ENCODE measurements at places on chromosomes 16 and 17.

GRCh38 chr17:2395258-2396181 is 5.3 kb downstream of the MNT start:
- DNase-seq: no peak

- DNase-seq: no peak
Measured at GRCh38 chr16:88468275-88469129, 15.4 kb downstream of the ZFPM1 start.

- DNase-seq: no peak
Measured at GRCh38 chr16:9903-10665, 43.3 kb downstream of the POLR3K start.

- DNase-seq: no peak
Measured at GRCh38 chr16:47079860-47080259, 63.9 kb downstream of the NETO2 start.

DNA sequence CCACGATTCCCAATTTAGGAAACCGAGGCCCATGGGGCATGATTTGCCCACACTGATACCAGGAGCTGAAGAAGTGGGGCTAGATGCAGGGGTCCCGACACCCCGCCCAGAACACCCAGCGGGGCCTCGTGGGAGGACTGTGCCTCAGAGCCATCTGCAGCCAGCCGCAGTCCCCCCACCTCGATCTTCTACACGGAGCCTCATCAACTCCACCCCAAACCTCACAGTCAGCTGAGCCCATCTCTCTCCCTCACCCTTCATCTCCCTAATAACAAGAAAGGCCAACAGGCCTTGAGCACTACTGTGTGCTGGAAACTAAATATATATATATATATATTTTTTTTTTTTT is 4.2 kb downstream of the ITGAE start:
- no peak for DNase-seq

DNA sequence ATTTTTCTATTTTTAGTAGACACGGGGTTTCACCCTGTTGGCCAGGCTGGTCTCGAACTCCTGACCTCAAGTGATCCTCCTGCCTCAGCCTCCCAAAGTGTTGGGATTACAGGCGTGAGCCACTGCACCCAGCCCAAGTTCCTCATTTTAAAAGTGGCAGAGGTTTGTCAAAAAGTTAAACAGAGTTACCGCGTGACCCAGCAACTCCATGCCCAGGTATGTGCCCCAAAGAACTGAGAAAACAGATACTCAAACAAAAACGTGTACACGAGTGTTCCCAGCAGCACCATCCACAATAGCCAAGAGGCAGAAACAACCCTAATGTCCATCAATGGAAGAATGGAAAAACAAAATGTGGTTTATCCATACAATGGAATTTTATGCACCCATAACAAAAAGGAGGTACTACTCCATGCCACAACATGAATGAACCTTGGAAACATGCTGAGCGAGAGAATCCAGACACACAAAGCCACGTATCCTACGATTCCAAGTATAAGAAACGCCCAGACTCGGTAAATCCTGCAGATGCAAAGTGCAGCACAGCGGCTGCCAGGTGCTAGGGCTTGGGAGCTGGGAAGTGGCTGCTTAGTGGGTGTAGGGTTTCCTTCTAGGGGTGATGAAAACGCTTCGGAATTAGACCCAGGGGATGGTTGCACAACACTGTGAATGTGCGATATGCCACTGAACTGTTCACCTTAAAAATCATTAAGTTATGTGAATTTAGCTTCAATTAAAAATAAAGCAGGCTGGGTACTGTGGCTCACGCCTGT is 24.8 kb downstream of the ADCY9 start:
- DNase-seq: no peak

GRCh38 chr17:38510421-38511149 is 82.3 kb downstream of the ARHGAP23 start:
- no peak for DNase-seq

GRCh38 chr17:71337938-71338337 is 782.9 kb upstream of the SOX9 start:
- DNase-seq: no peak

- no peak for DNase-seq
Measured at GRCh38 chr17:61504697-61505096, 52.5 kb downstream of the TBX4 start.

- DNase-seq: no peak
Measured at GRCh38 chr16:11200592-11200991, 55.4 kb downstream of the SOCS1 start.

GRCh38 chr16:57761301-57761700 is 25.7 kb downstream of the KATNB1 start:
- no peak for DNase-seq

DNA sequence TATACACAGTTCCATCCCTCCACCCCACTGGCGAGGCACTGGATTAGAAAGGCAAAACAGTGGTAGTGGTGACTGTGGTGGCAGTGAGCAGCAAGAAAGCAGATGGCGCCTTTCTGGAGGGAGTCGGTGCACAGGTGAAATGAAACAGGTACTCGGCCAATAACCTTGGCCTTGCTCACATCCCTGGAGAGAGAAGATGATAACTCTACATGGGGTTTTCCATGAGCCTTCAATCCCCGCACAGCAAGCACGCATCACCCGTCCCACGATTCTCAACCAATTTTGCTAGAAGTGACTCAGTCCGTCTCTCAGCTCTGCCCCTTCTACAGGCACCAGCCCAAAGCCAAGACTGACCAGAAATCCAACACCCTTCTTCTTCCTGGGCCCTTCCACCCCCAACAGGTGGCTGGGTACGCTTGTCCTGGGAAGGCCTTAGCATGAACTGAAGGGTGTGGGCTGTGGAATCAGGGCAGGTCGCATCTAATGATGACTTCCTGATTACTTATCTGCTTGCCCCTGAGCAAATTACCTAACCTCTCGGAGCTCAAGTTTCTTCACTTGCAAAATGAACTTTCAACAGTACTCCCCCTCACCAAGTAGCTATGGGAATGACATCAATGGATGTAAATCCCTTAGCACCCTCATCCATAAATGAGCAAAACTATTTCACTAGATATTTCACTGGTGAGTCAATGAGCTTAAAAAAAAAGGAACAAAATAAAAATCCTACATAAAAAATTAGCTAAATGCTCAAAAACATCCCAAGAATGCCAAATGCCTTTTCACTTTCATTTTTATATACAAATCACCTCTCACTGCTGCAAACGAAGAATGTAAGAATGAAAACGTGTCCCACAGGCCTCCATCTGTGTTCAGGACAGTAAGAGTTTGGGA is 18.0 kb downstream of the XPO6 start:
- DNase-seq: no peak

GRCh38 chr17:80998118-80998747 is 6.6 kb downstream of the CHMP6 start:
- no peak for DNase-seq

- no peak for DNase-seq
Measured at GRCh38 chr16:64051824-64052223, 1070.0 kb downstream of the CDH11 start.

- no peak for DNase-seq
Measured at GRCh38 chr16:13866073-13866472, 53.9 kb upstream of the ERCC4 start.

- no peak for DNase-seq
Measured at GRCh38 chr17:64036198-64036922, 15.9 kb upstream of the ICAM2 start.

- DNase-seq: no peak
Measured at GRCh38 chr17:51933647-51934046, 224.9 kb downstream of the CA10 start.

- DNase-seq: no peak
Measured at GRCh38 chr16:11611871-11612664, 25.3 kb upstream of the LITAF start.

DNA sequence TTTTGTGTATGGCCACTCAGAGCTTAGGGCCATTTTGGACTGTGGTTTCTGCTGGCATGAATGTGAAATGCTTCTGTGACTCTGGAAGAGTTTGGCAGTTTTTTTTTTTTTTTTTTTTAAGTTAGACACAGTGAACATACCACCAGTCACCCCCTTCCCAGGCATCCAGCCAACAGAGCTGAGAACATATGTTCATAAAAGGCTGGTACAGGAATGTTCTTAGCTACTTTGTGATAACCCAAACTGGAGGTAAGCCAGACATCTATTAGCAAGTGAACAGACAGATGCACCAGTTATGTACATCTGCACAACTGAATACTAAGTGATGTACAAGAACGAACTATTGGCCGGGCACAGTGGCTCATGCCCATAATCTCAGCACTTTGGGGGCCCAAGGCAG is 92.7 kb downstream of the ABCC1 start:
- no peak for DNase-seq

- no peak for DNase-seq
Measured at GRCh38 chr17:43830510-43831140, 2.3 kb downstream of the MPP3 start.

DNA sequence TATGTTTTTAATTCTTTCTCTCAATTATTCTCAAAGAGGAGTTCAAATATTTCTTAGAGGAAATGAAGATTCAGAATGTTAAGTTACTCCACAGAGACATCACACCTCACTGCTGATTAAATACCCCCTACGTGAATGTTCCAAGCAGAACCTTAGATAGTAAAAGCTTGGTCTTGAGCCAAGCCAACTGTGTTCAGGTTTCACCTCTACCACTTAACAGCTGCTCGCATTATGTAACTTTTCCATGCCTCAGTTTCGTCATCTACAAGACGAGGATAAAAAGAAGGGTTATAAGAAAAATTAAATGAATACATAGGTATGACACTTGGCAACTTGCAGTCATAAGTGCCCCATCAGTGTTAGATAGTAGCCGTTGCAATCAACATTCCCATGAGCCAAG is 356.2 kb downstream of the RBFOX1 start:
- no peak for DNase-seq

DNA sequence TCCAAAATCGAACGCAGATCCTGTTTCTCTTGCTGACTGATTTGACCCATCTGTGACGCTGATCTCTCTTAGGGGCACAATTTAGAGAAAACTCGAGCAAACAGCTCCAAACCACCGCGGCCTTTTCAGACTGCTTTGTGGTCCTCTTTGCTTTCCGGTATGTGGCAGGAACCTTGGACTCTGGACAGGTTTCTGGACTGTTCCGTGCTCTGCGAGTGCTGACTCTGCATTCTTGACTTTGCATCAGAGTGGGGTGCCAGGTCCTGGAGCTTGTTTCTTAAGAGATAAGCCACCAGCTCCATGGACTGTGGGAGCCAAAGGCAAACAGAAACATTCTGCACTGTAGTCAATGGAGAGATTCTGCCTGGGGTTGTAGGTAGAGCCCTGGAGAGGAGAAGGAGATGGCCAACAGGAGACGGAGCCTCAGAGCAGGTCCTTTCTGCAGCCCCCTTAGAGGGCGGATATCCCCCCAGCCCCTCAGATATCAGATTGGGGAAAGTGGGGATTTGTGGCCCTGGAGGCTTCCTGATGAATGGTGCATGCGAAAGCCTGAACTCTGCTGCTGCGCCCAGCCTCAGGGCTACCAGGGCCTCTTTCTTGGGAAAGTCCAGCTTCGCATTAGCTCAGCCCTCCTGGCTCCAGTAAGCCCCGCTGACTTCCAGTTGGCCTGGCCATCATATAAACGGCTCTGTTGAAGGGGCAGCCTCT is 65.6 kb downstream of the WIPI1 start:
- DNase-seq: no peak

DNA sequence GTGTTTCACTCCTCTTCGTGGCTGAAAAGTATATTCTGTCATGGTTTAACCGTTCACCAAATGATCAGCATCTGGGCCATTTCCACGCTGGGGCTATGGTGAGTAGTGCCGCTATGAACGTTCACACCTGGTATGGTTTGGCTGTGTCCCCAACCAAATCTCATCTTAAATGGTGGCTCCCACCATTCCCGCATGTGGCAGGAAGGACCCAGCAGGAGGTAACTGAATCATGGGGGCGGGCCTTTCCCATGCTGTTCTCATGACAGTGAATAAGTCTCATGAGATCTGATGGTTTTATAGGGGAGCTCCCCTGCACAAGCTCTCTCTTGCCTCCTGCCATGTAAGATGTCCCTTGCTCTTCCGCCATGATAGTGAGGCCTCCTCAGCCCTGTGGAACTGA is 45.7 kb upstream of the ZNF469 start:
- DNase-seq: no peak

DNA sequence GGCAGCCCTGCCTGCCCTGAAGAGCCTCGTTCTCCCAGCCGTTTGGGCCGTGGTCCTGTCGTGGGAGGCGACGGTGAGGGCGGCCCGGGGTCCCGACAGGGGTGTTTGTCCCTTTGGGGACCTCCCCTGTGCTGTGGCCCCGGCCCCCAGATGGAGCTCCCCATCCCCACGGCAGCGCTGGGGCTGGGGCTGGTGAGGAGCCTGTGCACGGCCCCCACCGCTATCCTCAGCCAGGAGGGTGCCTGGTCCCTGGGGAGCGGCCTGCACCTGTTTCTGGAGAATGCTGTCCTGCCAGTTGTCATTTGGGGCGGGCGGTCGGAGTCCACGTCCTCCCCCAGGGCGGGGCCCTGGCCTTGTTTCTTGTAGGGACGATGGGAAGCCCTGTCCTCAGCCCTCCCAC is 6.6 kb downstream of the CAPN15 start:
- DNase-seq: no peak

DNA sequence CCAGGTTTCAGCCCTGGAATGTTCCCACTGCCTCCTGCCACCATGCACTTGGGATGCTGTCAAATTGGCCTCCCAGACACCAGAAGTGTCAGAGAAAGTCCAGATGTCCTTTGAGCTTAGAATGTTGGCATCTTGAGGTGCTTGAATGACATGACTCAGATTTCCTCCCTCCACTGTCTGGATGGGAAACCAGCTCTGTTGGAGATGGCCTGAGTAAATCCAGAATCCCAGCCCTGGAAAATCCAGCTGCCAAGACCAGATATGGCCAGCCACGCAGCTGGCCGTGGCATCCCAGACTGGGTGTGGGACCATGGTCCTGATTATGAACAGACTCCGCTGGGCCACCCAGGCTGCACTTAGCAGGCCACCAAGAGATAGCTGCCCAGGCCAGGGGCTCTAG is 57.0 kb upstream of the CLEC3A start:
- no peak for DNase-seq

DNA sequence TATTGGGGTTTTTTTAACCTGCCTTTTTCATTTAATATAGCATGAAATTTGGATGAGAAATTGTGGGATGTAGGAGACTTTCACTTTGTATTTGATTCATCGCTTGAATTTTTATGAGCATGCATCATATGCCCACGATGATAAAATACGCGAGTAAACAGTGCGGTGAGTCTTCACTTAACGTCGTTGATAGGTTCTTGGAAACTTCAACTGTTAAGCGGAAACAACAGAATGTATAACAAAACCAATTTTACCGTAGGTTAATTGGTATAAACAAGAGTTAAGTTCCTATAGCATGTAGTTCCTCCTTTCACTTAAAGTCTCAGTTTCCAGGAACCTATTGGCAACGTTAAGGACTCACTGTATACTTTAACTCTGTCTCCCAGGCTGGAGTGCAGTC is 28.7 kb downstream of the MMP15 start:
- DNase-seq: no peak
